Fibroblast of the aortic adventitia (primary cell): ENCODE measurements at places on chromosomes 13 and 19.

DNA sequence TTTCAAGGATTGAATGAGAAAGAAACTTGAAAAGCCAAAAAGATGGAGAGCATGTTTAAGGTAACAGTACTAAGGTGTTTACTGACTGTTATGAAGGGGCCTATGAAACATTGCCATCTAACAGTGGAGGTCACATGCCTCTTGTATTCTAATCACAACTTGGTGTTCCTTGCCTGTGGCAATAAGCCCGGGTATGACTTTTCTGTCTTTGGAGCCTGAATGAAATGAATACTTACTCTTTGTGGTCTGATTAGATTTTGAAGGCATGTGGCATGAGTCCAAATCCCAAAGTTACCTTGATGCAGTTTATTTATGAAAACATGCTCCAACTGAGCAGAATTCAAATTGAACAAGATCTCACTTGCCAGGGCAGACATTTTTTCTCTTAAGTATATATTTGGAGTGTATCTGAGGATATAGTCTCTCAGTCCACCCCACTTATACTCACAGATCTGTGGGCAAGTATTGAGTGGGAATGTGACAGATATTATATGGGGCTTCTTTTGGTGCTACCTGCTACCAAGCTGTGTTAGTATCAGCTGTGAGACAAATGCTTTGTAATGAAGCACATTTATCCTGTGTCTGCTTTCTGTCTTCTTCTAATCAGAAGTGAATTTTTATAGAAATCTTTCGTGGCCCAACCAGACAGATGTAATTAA is 67.5 kb downstream of the B3GLCT start:
- peak; percentile 25 for DNase-seq

- no peak for DNase-seq
Observed at GRCh38 chr19:35421362-35421761, 26.7 kb upstream of the FFAR2 start.

DNA sequence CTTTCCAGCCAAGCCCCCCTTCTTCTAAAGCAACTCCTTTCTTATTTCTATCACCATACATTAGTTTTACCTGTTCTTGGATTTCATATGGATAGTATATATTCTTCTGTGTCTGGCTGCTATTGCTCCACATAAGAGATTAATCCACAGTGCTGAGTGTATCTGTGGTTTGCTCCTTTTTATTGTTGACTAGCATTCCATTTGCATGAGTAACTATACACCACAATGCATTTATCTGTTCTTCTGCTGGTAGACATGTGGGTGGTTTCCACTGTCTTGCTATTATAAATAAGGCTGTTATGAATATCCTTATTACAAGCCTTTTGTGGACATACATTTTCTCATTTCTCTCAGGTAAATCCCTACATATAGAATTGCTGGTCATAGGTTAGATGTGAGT is 138.2 kb downstream of the SLC7A1 start:
- peak; percentile 91 for DNase-seq

GRCh38 chr19:29491995-29492577 is 33.7 kb upstream of the VSTM2B start:
- DNase-seq, result no peak

DNA sequence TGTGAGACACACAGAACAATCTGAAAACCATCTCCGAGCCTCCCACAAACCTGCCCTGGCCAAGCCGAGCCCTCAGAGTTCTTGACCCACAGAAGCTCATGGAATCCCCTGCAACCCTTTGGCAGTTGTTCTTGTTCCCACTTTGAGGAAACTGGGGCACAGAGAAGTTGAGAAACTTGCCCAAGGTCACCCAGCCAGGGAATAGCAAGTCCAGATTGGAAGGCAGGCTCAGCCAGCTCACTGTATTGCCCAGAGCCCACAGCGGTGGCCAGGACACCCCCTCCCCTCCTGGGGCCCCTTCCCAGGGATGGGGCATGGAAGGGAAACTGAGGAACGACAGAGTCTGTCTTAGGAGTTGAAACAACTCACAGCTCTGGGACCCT is 1.8 kb downstream of the ZSWIM4 start:
- DNase-seq, result no peak

DNA sequence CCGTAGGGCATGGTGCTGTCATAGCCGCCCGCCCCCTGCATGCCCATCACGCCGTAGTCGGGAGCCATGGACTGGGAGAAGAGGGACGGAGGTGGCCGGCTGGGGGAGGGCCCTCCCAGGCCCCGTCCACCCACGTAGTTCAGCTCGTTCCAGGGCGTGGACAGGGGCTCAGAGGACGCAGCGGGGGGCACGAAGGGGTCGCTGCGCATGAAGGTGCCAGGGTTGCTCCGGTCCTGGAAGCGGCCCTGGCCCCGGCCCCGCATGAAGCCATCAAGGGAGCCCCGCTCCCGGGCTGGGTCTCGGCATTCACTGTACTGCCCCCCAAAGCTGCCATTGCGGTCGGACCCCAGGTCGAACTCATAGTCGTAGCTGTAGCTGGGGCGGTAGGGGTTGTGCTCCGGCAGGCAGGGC is 6.7 kb downstream of the AKAP8 start:
- DNase-seq, result no peak

DNA sequence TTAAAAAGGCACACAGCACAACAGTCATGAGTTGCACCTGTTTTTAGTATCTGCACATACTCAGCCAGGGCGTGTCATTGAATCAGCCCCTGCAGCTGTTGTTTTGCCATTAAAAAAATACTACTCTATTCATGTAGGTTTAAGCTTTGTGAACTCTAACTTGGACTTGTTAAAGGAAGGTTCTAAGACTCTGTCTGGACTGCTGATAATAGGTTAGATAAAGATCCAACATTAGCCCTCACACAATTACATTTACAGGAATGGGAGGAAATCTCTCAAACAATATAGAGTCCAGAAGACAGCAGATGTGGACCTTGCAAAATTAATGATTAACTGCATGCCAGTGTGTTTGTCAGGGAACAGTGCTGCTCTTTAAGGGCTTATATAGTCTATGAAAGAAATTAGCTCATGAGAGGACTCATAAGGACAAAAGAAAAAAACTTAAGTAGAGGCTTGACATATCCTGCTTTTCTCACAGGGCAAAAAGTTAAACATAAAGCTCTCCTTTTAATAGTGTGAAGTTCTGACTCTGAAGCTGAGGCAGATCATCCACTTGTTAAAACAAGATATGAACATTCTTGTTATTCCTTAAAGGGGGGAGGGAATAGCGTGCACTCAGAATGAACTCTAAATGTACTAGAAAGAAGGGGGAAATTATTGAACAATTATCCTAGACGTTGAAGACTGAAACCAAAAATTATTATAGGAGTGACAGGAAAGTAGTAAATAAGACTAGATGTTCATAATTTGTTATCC is 243.6 kb downstream of the NDFIP2 start:
- peak; percentile 45 for DNase-seq

GRCh38 chr13:37918116-37918714 is 48.6 kb upstream of the TRPC4 start:
- no peak for DNase-seq

DNA sequence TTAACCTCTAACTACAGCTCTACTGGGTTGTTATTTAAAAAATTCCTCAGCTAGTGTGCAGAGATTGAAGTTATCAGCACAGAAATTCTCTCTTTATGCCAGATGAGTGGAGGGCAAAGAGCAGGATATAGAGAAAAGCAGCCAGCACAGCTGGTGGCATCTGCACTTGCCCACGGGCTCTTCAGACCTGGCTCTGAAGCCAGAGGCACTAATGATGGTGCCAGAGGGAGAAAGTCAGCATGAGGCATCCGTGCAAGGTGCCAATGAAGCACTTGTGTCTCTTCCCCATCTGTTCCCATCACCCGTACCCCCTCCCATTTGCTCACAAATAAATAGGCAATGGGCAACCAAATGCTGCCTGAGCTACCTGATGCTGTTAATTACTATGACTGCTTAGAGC is 138.9 kb downstream of the OLFM4 start:
- no peak for DNase-seq
